ENCODE measurements at places on chromosomes 5 and 9.

GRCh38 chr5:82374637-82375036 is 96.5 kb upstream of the RPS23 start:
- DNase-seq = no peak

GRCh38 chr9:132586830-132587591 is 4.6 kb downstream of the BARHL1 start:
- no peak for DNase-seq

DNA sequence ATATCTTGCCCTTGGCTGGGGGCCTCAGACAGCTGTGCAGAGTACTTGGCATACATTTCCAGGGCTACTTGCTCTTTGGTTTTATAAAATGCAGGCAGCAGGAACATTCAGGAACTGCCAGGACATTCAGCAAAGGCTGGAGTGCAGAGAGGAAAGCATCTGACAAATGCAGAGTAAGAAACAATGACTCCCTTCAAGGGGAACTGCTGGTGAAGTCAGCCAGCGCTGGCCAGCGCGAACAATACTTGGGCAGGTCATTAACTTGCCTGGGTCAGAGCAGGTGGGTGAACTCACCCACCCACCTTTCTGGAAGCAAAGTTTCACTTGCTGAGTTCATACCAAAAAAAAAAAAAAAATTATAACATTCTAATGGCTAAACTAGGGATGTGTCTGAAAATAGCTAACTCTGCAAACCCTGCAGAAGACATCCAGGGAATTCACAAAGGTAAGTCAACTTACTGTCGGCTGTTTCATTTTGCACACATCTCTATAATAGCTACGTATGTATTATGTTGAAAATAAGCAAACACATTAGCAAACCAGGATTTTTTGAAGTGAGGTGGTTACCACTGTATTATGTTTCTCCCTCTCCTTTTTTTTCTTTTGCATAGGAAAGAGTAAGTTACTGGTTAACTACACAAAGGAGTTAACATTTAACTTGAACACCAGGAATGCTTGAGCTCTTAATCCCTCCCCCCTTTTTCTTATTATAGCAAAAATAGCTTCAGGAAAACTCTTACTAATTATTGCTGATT is 152.2 kb downstream of the GLIS3 start:
- DNase-seq = peak; percentile 50

- no peak for DNase-seq
Observed at GRCh38 chr5:96856371-96856770, 19.9 kb upstream of the ERAP2 start.

DNA sequence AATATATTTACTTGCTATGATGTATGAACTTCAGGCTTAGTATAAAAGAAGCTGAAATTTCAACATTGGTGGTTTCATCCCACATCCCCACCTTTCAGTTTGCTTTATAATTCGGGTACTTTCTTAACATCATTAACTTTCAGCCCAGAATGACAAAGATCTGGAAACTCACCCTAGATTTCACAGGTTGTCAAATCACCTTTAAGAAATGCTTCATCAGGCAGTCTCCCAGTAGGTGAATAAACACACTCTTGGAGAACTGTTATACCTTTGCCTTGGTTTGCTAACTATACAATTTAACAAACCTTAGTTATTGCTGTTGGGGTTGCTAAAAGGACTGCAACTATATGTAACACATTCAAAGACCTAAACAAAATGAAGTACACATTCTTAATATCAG is 54.4 kb downstream of the MLANA start:
- no peak for DNase-seq

DNA sequence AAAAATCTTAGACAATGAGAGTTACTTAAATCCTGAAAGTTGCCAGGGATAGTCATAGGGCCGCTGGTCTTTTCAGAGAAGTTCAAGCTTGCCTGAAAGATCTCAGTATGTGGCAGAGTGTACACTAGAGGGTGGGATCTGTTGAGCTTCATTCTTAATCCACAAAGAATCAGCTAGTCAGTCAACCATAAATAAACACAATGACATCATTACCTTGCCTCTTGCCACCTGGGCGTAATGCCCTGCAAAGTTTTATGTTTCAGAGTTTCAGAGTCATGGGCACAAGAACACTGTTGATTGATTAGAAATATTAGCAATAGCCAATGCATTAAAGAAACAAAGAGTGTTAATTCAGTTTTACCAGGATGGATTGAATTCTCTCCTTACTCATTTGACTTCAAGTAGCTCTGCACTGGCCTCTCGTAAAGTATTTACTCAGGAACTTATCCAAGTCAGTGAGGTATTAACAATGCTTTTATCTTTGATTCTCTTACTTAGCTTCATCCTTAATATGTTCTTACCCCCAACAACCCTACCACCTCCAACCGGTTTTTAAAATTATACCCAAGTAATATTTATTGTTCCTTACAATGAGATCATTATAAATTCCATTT is 14.3 kb upstream of the ANXA1 start:
- no peak for DNase-seq

GRCh38 chr5:159802661-159803060 is 113.6 kb upstream of the ADRA1B start:
- no peak for DNase-seq

DNA sequence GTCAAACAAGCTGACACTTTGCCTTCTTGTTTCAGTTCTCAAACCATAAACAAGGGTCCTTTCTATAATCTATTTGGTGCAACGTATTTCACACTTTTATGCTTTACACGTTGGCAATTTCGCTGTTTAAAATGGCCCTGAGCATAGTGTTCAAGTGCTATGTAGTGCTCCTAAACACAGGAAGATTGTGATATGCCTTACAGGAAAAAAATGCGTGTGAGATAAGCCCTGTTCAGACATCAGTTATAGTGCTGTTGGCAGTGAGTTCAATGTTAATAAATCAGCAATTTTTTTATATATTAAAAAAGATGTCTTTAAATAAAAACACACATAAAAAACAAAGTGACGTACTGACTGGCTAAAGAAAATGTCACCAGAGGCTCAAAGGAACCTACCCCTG is 23.9 kb downstream of the CLINT1 start:
- DNase-seq = no peak

DNA sequence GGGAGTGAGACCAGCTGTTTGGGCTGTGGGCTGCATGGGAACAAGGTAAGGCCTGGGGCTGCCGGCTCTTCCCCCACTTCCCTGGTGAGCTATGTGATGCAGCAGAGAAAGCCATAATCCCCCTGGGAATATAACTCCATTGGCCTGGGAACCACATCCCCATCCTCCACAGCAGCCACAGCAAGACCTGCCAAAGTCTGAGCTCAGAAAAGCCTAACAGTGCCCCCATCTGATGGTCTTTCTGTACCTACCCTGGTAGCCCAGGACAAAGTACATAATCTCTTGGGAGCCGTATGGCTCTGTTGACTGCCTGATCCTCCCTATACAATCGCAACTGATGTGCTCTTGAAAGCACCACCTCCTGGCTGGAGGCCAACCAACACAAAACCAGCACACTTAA is 432.6 kb downstream of the CDH18 start:
- DNase-seq = no peak

- DNase-seq = no peak
Observed at GRCh38 chr5:75823811-75824210, 106.6 kb upstream of the POC5 start.

GRCh38 chr5:132476876-132477781 is 13.4 kb downstream of the IRF1 start:
- no peak for DNase-seq

- no peak for DNase-seq
Observed at GRCh38 chr9:18905028-18905882, 127.8 kb downstream of the SAXO1 start.

DNA sequence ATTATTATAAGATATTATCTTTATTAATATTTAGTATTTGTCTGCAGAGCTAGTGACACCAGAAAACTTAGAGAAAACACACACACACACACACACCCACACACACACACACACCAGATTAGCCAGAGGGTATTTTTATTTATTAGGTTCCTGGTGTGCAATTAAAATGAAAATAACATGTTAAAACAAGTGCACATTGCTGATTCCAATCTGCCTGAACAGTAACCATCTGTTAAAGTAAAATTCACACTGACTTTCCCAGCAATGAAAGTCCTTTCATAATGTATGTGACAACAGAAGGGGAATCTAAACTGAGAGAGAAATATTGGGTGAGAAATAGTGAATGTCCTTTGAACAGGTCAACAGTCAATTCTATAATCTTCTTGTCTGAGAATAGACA is 2323.5 kb upstream of the ACO1 start:
- no peak for DNase-seq

- DNase-seq = no peak
Observed at GRCh38 chr9:136630662-136630992, 32.1 kb upstream of the EGFL7 start.

DNA sequence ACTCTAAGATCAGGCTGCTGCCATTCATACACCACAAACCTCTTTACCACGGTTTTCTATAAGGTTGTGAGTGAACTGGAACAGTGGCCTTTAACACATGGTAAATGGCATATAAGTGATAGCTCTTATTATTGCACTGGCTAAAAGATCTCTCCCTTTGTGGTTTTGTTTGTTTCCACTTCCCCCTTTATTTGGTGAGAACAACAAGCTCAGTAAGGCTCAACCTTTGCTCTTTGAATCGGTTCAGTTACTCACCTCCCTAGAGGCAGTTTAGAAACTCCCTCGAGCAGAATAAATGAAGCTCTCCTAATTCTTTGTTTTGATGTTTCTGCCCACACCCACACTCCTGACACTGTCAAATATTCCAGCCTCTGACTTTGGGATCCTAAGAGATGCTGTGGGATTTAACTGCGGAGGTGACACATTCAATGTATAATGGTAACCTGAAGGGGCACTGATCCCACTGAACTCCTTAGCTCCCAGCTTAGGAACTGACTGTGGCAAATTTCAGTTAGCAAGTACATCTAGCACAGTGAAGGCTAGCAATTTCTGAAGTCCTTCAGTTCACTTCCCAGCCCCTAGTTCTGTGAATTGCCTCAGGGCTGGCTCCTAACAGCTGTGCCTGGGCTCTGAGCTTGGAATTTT is 22.5 kb upstream of the RAD23B start:
- no peak for DNase-seq

DNA sequence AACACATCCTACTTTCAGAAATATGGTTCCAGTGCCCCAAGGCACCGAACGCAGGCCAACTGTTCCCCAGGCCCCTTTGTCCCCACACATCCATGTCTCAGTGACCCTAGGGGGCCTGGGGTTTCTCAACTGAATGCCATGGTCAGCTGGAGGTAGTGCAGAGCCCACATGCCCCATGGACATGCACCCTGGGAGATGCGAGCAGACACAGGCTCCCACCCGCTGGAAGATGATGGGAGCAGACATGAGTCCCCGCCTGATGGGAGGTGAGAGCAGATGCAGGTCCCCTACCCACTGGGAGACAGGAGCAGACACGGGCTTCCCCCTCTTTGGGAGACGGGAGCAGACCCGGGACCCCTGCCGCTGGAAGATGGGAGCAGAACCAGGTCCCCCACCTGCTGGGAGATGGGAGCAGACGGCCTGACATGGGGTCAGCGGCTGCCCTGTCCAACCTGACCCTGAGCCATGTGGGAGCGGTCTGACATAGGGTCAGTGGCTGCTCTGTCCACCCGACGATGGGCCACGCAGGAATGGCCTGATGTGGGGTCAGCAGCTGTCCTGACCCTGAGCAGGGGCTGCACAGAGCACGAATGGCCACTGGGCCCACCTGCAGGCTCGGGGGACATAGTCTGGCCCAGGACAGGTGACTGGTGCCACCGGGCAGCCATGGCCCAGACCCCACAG is 18.4 kb downstream of the ZDHHC11B start:
- DNase-seq = no peak
